ENCODE measurements at places on chromosomes 4 and X.

GRCh38 chr4:101346351-101347266 lies 717 bp downstream of the PPP3CA start:
- peak; percentile 52 for DNase-seq

DNA sequence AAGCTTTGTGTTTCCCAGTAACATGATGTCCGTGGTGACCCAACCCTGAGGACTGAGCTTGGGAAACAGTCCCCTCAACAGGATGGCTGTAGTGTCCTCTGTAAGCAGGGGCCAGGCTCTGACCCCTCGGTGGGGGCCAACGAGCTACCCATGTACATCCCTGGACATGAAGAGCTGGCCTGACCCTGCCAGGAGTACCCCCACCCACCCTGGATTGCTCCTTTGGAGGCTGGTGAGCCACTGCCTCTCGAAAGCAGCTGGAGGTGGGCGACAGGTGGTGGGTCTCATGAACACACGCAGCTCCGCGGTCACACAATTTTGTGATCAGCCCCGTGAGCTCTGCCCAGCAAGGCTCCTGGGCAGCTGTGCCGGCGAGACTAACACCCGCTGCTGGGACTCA lies 33.5 kb downstream of the NSG1 start:
- DNase-seq, result no peak

DNA sequence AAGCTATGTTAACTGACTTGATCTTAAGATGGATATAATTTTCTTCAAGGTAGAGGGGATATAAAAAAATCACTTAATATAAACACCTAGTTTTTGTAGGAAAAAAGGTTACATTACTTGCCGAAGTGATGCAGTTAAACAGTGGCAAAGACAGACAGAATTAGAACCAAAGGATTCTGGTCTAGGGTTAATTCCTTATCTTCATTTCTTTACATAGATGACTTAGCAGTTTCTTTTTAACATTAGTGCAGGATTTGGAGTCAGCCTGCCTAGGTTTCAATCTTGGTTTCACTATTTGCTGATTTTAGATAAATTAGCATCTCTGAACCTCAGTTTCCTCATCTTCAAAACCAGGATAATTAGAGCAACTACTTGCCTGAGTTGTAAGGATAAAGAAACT lies 14.3 kb downstream of the ZAR1 start:
- no peak for DNase-seq

DNA sequence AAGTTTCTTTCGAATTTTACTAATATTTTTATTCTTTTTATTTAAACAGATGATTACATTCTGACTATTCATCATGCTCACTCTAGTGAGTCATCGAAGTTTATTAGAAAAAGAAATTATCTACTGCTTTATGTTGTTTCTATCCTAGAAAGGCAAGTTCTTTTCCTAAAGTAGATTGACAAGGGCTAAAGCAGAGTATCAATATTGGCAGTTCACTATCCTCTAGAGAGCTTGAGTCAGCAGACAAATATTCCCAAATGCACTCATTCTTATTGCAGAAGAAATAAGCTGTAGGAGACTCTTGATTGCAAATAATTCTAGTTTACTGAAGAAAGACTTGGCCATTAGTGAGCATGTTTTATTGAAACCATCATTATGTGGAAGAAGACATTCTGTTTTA lies 911.8 kb downstream of the CENPC start:
- no peak for DNase-seq

GRCh38 chrX:118474586-118474985 lies 21.0 kb upstream of the DOCK11 start:
- DNase-seq, result peak; percentile 8

- no peak for DNase-seq
Measured at GRCh38 chrX:124719060-124719459, 372.7 kb downstream of the SH2D1A start.
